ENCODE measurements at places on chromosomes 12 and 14.
A peak's percentile ranks its signal among the peaks of the same experiment; 100 is the strongest.

GRCh38 chr12:93098077-93098476, 169.0 kb upstream of the EEA1 start:
- DNase-seq = peak; percentile 85

- no peak for DNase-seq
These were observed 10.9 kb downstream of the WASHC3 start for GRCh38 chr12:102050660-102051430.

- no peak for DNase-seq
These were observed 374.9 kb downstream of the GXYLT1 start for GRCh38 chr12:41769810-41770209.

GRCh38 chr12:74365178-74365964, 172.3 kb upstream of the ATXN7L3B start:
- DNase-seq = no peak

GRCh38 chr12:47602325-47602724, 103.5 kb downstream of the RPAP3 start:
- DNase-seq = no peak

GRCh38 chr14:54796961-54797360, 105.7 kb downstream of the GCH1 start:
- DNase-seq = no peak

GRCh38 chr14:54818201-54819133, 84.2 kb downstream of the GCH1 start:
- DNase-seq = no peak

GRCh38 chr14:59540852-59541251, 35.8 kb downstream of the CCDC175 start:
- DNase-seq = no peak

GRCh38 chr12:66403746-66404145, 101.5 kb downstream of the HELB start:
- DNase-seq = no peak

GRCh38 chr12:64669270-64669842, 59.1 kb downstream of the RASSF3 start:
- no peak for DNase-seq

DNA sequence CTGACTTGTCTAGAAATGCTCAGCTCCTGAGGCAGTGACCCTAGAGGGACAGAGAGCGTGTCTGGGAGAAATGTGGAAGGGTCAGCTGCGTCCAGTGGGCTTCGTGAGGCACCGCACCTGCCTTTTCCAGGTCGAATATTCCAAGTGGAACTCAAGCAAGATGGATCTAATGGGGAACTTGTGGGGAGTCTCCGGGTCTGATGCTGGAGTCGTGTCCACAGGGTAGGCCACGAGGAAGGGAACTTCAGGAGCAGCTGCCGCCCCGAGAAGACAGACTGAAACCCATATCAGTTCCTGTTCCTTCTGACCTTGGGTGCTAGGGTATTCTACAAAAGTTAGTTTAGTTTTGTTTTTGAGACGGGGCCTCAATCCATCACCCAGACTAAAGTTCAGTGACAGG, 67.5 kb downstream of the TNFAIP2 start:
- DNase-seq = no peak

GRCh38 chr12:55720071-55720564, at the start of gene RDH5:
TSS of gene RDH5 (plus strand) at chr12:55720393. CDS start at chr12:55721185, 792 bp downstream.
- DNase-seq = no peak

GRCh38 chr12:86735851-86736250, 479.7 kb upstream of the MGAT4C start:
- DNase-seq = no peak

GRCh38 chr12:1836854-1837421, 16.6 kb downstream of the LRTM2 start:
- no peak for DNase-seq

DNA sequence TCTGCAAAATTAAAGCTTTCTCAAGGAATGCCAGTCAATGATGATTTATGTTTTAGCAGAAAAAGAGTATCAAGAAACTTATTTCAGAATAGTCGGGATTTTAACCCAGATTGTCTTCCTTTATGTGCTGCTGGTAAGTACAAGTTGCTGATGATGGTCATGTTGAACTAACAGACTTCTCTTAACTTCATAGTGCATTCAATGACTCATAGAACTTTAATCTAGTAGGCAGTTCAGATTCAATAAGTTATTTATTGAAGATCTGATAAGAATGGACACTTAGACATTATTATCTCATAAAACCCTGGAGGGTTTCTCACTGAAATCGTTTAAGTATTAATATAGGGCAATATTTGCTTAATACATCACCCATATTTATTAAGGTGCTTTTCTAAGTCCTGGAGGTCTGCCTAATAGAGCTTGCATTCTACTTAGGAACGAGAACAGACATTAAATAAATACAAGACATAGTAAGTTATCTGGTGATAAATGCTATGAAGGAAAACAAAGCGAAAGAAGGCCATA, 33.8 kb downstream of the TOGARAM1 start:
- DNase-seq = no peak

DNA sequence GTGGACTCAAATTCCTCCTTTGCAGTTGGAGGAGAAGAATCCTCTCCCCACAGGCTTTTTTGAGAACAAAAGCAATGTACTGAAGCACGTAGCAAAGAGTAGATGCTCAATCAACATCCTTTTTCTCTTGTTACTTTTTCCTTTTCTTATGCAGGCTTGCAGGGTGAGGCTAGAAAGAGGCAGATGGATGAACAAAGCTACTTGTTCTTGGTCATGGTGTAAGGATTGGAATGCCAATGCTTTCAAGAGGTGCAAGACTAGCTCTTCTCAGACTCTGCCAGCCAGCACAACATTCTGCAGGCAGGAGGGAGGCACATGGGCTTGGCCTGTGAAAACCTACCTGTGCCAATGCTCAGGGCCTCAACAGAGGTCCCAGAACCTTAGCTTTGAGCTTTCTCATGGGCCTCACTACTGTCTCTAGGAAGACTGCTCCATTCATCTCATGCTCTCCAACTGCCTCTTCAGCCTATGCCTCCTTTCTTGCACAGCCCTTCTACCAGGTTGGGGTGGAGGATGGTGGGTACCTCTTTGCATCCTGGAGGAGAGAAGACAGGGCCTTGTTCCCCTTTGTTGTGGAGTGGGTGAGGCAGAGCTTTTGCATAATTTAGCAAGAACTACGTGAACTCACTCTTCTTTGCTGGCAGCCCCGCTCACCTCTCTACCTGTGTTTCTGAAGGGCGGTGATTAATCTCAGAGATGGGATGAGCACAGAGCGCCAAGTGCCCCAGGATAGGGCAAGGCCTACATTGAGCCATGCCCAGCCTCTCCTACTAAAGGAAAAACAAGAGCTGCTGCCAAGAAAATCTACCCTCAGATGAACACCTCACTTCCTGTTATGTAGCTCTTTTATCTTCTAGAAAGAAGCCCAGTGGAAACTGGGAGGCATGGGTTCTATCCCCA, 1119.7 kb downstream of the VRK1 start:
- DNase-seq = no peak

DNA sequence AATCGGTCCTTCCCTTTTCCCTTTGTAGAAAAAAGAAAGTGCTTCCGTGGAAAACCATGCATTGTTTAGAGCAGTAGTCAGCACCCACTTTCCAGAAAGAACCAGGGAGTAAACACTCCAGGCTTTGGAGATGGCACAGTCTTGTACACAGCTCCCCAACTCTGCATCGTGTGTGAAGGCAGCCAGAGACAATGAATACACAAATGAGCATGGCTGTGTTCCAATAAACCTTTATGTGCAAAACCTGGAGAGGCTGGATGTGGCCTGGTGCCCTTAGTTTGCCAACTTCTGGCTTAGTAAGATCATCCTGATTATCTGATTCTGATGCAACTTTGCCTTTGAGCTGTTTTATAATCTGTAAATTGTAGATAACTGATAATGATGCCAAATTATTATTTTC, 463.4 kb upstream of the TMEM132C start:
- DNase-seq = no peak

DNA sequence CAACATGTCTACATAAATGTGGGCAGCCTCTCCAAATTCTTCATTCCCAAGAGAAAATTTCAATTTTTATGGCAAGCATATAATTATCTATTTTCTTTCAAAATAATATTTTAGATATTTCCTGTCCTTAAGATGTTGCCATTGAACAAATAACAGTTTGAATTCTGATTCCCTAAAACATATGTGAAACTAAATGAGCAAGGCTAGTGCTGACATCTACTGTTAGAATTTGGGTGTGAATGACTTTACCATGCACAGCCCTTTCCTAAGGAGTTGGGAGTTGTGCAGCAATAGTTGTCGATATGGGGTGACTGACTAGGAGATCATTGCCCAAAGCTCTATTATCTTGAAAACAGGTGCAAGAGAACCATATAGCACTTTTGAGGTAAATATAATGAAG, 108.2 kb upstream of the SLC38A4 start:
- no peak for DNase-seq

DNA sequence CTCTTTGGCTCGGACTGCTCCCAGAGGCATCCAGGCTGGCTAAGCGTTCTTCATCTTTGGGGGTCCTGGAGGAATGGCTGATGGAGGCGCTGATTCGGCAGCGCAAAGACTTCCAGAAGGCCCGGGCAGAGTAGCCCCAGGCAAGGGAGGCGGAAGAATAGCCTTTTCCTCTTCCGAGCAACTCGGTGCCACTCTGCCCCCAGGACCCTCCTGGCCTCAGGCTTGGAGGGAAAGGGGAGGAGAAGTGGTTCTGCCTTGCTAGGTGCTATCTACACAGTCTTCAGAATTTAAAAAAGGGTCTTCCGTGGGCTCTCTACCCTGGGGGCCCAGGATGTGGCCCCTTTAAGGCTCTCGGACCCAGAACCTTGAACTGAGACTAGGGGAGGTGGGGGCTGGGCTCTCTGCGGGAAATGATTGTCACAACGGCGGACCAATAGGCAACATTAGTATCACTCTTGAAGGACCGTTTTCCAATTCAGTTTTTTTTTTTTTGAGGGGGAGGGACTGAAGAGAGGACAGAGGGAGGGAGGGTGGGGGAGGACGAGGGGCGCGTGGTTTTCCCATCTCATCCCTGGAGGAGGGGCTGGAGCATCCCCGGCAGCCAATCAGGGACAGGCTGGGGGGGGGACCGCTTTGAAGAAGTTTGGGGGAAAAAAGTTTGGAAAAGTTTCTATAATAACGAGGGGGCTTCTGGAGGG, at the start of gene NFATC4:
Gene NFATC4, plus strand, starts transcription at position 671 of the 698 bp plus-strand sequence. CDS start 157 bp downstream, outside the sequence.
- no peak for DNase-seq

- DNase-seq = no peak
These were observed 413.6 kb downstream of the BTG1 start for GRCh38 chr12:91732086-91732485.

DNA sequence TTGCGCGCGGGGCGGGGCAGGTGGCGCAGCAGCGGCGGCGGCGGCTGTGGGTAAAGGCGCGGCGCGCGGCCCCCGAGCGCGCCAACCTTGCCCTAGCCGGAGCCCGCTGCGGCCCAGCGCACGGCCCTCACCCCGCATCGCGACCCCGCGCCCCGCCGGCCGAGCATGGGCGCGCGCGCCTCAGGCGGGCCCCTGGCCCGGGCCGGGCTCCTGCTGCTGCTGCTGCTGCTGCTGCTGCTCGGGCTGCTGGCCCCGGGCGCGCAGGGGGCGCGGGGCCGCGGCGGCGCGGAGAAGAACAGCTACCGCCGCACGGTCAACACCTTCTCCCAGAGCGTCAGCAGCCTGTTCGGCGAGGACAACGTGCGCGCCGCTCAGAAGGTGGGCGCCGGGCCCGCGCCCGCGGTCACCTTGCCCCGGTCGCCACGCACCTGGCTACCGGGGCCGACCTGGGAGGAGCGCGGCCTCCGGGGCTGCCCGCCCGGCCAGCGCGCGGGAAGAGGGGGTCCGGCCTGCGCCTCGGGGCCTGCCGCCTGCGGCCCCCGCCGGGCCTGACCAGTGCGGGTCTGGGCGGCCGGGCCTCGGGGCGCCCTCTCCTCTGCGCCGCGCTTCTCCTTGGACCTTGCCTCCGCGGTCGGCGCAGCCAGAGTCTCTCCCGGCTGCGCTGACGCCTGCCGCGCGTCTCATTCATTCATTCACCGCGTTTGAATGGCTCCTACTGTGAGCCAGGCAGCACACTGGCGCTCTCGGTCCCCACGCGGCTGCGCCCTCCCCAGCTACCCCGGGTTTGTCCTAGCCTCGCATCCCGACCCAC, at the start of gene BRI3BP:
Gene BRI3BP, plus strand, starts transcription at position 20 of the 811 bp plus-strand sequence. Its CDS starts 146 bp downstream, at position 166.
- peak; percentile 29 for DNase-seq

DNA sequence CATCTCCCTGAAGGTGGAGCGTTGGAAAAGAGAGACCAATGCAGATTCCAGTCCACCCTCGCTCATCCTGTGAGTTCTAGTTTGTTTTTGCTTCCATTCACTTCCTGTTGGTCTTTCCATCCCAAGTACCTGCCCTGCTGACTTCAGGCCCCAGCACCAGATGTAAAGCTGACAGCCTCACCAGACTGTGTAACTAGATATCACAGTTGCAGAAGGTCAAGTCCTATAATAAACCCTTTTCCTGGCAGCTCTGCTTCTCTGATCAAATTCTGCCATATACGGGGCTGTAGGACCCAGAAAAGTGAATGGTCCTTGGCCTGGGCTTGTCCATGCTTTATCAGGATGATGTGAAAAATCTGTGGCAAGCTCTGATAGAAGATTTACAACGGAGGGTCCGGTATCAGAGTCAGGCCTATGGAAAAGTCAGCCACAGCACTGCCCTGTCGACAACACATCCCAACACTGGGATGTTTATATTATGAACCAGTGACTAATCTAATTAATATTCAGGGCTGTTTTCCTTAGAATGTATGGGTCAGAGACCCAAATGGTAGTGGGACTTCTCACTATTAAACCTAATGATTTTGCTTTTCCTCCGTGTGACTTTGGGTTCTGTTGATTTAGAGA, 42.1 kb downstream of the CCDC175 start:
- DNase-seq = no peak

DNA sequence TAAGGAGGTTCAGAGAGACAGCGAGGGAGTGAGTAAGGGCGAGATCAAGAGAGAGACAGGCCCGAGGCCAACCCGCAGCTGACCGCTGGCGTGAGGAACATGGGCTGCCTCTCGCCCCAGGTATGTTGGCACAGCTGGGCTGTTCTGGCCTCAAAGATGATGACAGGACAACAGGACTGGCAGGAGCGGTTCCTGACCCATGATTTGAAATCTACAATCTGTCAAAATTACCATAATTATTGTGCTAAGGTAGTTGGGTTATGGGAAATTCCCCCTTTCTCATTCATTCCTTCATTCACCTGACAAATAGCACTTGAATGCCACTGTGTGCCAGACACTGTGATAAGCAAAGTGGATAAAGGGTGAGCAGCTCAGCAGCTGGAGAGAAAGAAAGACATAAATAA, 5.1 kb upstream of the ENDOU start:
- no peak for DNase-seq

DNA sequence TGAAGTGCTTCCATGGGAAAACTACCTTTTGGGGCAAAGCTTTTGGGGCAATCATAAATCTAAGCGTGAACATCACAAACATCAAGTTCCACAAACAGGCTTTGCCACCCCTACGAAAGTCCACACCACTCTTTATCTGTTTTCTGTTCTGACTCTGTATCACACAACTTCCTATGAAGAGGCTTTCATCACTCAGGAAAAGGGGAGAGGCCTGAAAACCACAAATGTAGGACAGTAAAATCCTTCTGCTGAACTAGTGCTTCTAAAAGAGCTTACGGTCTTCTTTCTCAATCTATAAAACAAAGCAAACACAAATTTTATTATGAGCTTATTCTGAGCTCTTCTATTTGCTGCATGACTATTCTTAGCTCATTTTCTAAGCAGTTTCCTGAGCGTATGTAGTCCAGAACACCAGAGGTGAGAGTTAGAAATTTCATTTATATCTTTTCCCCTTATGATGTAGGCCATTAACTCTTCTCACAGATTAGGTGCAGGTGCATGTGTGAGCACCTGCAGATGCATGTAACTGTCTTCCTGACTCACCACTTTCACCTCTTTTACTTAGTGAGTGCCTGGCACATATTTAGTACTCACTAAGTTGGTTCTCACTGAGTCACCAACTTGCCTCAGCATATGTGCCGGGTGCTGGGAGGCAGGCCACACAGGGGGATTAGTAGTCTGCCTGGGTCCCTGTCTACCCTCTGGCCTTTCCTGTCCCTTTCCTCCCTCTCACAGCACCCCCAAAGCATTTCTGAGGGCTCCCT, 32.9 kb upstream of the SYCP3 start:
- no peak for DNase-seq

Data from hematopoietic multipotent progenitor cell treated with erythropoietin and hydrocortisone succinate and interleukin-3 and kit ligand, for 17 days (in vitro differentiated cells).